ENCODE measurements at places on chromosomes 1 and 21. TPM values are rescaled to one million over a fixed set of nuclear protein-coding genes. Genes with fewer than 3 reads are reported as not detected.

The IL6R gene
- polyA plus RNA-seq: not detected

The TSACC gene
- not detected for polyA plus RNA-seq

The KLHDC9 gene
- polyA plus RNA-seq: 78.1 TPM

The TCP10L gene
- polyA plus RNA-seq: 2.1 TPM

The KCTD3 gene
- 80.6 TPM for polyA plus RNA-seq

The GPR157 gene
- not detected for polyA plus RNA-seq

The L1TD1 gene
- not detected for polyA plus RNA-seq

The B3GALT2 gene
- polyA plus RNA-seq: 12.3 TPM

The LCE1D gene
- not detected for polyA plus RNA-seq

The CD1B gene
- polyA plus RNA-seq: not detected

The SLC30A10 gene
- 5.9 TPM for polyA plus RNA-seq

The EPHB2 gene
- polyA plus RNA-seq: 22.8 TPM

The ZFP69B gene
- polyA plus RNA-seq: 18.2 TPM

The GJA8 gene
- not detected for polyA plus RNA-seq

The KIF17 gene
- 8.7 TPM for polyA plus RNA-seq

The WNT2B gene
- 4.7 TPM for polyA plus RNA-seq
